ENCODE measurements at places on chromosomes 2 and 18. TPM values are rescaled to one million over a fixed set of nuclear protein-coding genes. Genes with fewer than 3 reads are reported as not detected.
A peak's percentile ranks its signal among the peaks of the same experiment; 100 is the strongest.

DNA sequence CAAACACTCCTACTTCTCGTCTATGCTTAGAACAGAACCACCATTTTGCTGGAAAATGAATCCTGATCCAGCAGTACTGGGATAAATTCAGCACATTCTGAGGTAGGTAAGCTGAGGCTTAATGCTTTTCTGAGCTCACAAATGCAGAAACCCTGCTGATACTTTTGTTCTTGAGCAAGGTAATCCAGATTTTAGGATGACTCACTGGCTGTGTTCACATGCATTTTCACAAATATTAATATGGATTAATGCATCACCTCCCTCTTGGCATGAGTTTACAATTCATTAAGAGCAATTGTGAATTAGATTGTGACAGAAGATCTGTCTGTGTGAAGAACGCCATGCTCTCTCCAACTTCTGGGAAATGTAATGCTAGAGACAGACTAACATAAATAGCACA is 42.2 kb downstream of the RAD51AP2 start:
- DNase-seq: peak; percentile 17

DNA sequence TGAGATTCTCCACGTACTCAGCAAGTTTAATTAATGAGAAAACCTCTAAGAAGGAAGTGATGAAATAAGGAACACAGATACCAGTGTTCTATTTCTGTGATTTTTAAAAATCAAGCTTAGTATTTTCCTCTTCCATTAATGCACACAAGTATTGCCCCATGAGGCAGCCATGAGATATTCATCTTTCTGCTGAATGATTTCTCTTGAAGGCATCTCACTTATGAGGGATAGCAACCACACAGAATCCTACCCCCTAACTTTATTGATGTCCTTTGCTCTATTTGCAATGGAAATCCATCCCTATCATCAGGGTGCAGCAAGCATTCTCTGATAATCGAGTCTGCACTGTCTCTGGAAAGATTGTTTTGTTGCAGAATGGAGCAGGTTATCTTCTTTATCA is 244.1 kb upstream of the NRP2 start:
- DNase-seq: no peak

DNA sequence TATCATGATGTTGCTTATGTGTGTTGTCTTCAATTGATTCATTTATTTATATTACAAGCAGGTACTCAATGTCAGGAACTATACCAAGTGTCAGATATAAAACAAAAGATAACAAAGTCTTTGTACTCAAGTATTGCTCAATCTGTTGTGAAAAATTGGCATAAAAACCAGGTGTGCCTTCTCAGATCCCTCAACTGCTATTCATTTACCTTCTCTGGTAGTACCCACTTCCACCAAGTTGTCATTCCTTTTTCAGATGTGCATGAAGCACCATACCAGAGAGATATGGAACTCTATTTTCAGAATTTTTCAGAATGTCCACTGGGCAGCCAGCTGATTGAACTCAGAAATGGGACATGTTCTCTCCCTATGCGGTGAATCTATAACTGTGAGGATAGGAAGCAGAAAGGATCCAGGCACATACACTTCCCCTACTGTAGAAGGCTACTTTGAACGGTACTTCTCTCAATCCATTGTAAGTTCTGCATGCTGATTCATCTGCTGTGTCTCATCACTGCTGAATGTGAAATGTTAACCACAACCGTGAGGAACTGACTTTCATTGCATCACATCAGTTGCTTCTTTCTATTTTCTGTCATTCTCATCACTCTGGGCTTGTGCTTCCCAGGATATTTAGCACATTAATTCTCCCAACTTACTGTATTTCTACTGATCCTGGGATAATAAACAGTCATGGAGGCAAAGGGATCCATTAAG is 1621.3 kb downstream of the SUCLG1 start:
- no peak for DNase-seq

DNA sequence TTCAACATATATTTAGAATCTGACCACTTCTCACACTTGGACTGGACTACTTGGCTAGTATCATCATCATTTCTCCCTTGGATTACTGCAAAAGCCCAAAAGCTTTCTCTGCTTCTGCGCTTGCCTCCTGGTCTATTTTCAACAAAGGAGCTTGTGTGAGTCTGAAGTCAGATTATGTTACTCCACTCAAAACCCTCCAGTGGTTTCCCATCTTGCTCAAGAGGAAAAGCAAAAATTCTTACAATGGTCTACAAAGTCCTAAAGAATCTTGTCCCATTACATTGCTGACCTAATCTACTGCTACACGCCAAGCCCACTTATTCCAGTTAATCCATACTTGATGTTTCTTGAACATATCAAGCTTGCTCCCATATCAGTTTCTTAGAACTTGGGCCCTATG is 9.6 kb downstream of the PREPL start:
- DNase-seq: no peak

COL5A2 gene
- 92.2 TPM for total RNA-seq

SCN9A gene
- 4.2 TPM for total RNA-seq

- DNase-seq: no peak
These were observed 103.0 kb downstream of the DNER start for GRCh38 chr2:229611360-229611759.

DNA sequence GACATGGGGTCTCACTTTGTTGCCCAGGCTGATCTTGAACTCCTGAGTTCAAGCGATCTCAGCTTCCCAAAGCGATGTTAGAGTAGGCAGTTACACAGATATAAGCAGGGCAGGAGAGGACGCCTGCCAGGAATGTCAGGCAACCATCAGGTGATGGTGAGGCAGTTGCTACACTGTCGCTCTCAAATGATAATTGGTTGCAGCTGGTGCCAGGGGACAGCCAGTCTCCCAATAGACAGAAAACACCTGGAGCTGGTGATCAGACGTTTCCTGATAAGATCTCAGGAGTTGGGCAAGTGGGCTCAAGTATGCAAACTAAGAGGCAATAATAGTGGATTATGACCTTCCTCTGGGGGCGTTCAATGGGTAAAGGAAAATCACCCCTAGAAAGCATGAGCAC is 163.1 kb upstream of the RGPD4 start:
- no peak for DNase-seq

DNA sequence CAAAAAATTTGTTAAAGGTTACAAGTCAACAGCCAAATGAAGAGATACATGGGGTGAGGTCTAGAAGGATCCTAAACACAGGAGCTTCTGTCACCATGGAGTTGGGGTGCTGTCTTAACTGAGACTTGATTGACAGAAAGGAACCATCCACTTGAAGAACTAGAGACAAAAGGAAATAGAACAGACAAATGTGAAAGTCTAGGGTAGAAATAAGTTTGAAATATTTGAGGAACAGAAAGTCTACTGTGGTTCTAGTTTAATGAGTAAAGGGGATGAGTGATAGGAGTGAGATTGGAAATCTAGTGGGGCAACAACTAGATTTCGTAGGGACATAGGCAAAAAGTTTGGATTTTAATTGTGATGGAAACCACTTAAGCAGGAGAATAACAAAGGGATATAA is 18.7 kb downstream of the RBBP8 start:
- no peak for DNase-seq

DNA sequence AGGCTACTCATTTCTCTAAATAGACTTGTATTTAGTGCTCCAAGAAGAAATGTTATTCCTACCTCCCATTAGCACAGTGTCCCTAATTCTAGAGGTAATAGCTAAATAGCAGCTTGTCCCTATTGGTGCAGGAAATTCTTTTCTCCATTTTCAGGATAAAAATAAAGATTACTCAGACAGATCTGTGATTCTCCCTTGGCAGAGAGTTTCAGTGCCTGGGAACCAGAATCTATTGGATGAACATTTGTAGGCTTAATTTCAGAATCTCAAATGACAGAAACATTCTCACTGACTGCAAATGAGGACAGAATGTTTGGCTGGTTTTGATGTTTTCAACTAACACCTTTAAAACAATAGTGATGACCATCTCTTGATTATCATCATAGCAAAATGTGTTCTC is 33.3 kb upstream of the LGALSL start:
- DNase-seq: no peak
